ENCODE measurements at places on chromosomes 4 and X.

DNA sequence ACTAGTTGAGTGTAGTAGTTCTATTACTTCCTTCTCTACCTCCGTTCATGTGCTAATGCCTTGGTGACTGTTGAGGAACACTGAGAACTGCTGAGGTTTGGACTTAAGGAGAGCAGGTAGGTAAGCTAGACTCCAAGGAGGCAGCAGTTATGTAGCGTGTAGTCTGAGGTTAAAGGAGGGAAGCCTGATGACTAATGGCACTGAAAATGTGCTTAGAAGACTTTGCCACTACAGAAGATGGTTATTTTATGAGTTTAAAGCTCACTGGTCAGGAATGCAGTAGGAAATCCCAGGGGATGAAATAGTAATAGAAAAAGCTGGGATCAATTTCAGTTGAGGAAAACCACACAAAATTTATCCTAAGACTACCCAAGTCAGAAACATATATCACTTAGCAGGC, 1077.3 kb downstream of the RAPGEF2 start:
- DNase-seq: no peak

- no peak for DNase-seq
Measured at GRCh38 chr4:144655491-144655890, 9.5 kb downstream of the HHIP start.

- DNase-seq: no peak
Measured at GRCh38 chr4:22678940-22679854, 13.5 kb upstream of the GBA3 start.

- DNase-seq: no peak
Measured at GRCh38 chr4:78204176-78204575, 147.1 kb downstream of the FRAS1 start.

DNA sequence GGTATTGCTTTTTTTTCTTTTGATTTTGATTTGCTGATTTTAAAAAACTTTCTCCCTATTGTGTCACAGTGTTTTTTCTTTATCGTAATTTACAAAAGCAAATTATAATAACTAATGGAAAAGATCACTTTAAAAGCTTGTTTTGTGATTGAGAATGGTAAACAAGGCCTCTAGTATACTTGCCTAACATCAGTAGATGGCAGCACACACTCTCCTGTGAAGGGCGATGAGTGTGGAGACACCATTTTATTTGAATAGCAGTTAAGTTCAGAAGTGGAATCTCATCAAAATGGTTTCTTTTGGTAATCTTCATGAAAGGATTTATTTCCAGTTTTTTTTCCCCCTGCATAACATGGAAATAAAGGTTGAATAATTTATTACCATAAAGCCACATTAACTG, 72.3 kb downstream of the PAK3 start:
- DNase-seq: no peak

DNA sequence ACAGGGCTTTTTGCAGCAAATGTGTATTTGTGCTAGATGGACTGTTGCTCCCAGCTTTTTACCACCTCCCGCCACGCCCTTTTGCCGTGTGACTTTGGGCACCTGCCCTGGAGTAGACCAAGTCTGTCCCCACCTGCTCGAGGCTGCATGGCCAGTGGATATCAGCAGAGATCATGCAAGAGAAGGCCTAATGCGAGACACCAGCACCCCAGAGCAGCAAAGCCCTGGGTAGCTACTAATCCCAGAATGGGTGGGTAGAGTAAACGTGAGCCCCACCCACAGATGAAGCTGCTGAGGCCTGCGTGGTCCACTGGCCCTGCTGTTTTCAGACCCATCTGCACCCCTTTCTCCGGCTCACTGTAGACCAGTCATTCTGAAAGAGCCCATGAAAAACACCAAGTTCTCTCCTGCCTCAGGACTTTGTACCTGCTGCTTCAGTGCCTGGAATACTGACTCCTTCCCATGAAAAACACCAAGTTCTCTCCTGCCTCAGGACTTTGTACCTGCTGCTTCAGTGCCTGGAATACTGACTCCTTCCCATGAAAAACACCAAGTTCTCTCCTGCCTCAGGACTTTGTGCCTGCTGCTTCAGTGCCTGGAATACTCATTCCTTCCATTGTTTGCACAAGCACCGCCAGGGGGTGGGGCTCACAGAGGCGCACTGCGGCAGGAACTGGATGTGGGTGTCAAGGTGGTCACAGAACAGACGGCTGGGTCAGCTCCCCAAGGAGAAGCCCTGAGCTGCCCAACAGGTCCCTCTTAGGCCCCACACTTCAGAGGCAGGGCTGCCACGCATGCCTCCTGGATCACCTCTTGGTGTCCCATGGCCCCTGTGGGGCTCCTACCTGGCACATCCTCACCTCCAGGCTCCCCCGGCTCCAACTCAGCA, 5.1 kb upstream of the TNIP2 start:
- DNase-seq: no peak

- no peak for DNase-seq
Measured at GRCh38 chr4:14562901-14563300, 439.4 kb upstream of the CPEB2 start.

GRCh38 chrX:56130436-56130835, 101.7 kb upstream of the KLF8 start:
- DNase-seq: no peak

GRCh38 chr4:168743601-168744000, 246.7 kb downstream of the PALLD start:
- no peak for DNase-seq

GRCh38 chr4:107900067-107900466, 31.3 kb upstream of the CYP2U1 start:
- no peak for DNase-seq

DNA sequence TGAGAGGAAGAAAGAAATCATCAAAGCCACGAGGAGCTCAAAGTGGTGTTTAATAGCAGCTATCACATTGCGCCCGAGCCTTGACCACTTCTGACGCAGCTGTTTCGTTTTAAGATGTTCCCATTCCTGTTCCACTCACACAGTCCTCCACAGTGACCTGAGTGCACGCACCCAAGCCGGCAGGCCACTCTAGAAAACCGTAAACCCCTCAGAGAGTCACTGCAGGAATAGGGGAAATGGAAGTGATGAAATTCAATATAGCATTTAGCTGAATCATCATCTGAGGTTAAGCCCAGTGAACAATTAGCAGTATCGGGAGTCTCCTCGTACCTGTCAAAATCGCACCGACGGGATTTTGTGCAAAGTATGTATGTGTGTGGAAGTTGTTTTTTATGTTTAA, 17.9 kb upstream of the HAND2 start:
- no peak for DNase-seq

DNA sequence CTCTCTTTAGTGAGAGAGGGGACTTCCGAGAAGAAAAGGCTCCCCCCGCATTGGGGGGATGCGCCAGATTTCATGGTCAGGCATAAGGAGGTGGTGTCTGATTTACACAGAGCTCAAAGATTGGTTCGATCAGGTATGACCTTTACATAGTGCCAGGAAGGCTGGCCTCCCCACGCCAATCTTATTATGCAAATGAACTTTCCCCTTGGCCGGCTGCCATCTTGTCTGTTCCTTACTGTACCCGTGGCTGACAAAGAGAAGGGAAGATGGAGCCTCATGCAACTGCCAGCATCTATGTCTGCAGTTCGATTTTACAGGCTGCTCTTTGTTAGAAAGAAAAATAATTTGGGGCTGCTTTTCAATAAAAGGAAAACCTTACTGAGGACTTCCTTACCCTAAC, 197.2 kb downstream of the GPM6A start:
- DNase-seq: no peak

- no peak for DNase-seq
Measured at GRCh38 chr4:176864238-176864637, 71.5 kb upstream of the VEGFC start.

DNA sequence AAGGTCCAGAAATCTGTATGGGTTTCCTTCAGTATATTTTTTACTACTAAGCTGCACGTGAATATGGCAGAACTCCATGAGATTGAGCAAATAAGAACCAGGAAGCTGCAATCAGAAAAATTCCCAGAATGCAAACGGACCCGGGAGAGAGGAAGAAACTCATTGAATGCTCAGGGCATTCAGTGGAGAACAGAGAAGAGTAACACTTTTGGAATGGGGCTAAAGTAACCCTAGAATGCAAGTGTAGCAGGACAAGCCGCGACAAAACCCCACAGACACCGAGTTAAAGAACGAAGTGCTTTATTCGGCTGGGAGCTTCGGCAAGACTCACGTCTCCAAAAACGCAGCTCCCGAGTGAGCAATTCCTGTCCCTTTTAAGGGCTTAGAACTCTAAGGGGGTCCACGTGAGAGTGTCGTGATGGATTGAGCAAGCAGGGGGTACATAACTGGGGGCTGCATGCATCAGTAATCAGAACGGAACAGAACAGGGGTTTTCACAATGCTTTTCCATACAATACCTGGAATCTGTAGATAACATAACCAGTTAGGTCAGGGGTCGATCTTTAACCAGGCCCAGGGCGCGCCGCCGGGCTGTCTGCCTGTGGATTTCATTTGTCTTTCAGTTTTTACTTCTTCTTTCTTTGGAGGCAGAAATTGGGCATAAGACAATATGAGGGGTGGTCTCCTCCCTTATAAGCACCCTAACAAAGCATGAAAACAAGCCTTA, 56.4 kb downstream of the RAB28 start:
- DNase-seq: no peak

- no peak for DNase-seq
Measured at GRCh38 chr4:101065935-101066485, 281.3 kb downstream of the PPP3CA start.

DNA sequence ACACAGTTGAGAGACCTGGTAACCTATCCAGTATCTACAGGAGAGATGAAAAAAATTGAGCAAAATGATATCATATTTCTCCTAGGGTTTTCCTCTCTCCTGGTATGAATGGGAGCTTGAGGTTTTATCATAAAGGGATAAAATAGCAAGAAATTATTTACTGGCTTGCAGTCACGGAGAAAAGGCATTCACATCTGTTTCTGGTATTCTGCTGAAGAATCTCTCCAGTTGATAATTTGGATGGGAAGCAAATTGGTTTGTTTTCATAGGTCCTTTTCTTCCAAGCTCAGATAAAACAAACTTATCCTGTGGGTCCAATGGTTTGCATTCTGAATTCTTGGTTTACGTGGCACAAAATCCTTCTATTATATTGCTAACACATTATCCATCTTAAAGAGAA, 83.1 kb upstream of the GYPA start:
- no peak for DNase-seq

- DNase-seq: no peak
Measured at GRCh38 chr4:182604953-182605352, 312.2 kb downstream of the DCTD start.

DNA sequence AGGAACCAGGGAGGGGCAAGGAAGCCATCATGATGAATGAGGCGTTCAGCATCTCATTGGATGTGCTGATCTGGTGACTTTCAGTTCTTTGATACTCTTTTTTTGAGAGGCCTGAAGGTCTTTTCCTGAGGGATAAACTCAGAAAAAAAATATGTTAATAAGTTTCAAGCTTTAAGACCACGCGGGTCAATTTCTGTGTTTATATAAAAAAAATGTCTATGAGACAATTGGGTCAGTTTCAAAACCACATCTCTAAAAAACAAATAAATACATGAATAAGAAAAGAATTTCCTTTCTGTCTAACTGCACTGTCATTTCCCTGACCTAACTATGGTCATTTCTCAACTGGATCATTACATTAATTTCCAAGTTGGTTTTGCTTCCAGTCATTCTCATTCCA, 62.6 kb downstream of the TRIML1 start:
- DNase-seq: no peak

- no peak for DNase-seq
Measured at GRCh38 chr4:19752599-19752998, 499.1 kb upstream of the SLIT2 start.

GRCh38 chrX:138008281-138008680, 442.4 kb downstream of the ZIC3 start:
- DNase-seq: no peak

DNA sequence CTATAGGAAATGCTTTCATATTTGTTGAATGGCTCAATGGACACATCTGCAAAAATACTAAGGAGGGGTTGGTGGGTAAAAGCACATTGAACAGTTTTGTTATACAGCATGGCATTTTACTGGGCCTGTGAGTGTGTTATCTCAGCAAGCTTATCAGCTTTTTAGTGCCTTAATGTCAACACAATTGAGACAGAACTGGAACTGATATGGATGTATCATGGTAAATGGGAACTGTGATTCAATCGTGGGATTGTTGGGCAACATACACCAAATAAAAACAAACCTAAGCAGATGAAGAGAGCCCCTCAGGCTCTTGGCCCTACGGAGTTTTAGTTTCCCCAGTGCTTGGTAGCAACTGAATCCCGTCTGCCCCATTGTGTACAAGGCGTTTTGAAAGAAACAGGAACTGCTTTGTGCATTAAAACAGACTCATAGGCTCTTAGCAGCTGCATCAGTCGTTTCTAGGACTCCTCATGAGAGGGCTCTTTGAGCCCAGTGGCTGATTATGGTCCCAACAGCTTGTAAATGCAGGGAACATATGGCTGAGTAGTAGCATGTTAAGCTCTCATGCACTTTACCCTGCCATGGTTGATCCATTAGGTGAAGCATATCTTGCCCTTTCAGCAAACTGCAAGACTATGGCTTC, 7.3 kb downstream of the GPR119 start:
- no peak for DNase-seq

DNA sequence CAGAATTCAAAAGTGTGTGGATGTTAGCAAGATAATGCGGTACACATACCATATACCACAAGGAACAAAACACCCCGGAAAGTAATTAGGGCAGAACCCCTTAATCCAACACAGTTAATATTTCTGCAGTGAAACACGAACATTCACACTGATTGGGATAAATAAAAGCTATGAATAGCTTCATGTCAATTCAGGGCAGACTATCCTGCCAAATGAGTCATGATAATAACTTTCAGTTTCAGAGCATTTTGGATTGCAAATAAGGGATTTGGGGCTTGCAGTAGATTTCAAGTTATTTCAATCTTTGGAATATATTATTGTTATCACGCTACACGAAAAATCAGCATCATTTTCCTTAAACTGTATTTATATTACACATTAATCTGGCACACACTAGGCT, 24.3 kb downstream of the IRF2 start:
- DNase-seq: no peak

- no peak for DNase-seq
Measured at GRCh38 chr4:123399627-123400358, 3.2 kb downstream of the SPRY1 start.

GRCh38 chrX:55908661-55909212, 191.2 kb downstream of the RRAGB start:
- DNase-seq: no peak

DNA sequence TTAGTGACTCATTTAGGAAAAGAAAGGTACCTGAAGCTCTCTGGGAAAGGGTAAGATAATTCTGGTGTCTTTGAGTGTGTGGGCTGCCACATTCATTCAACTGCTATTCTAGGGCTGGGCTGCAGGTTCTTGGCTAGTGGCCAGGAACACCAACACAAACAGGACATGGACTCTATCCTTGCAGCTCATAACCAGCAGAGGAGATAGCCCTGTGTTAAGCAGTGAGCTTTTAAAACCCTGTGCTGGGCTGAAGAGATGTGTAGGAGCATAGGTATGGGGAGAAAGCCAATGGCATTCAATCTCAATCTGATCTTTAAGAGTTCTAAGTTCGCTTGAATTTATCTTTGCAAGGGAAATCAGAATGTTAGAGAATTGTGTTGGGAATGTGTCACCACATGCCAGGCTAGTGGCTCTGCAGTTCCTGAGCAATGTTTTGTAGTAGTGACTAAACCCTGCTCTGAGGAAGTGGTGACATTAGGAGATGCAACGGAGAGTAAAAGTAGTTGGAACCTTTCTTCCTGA, 39.2 kb downstream of the SGMS2 start:
- DNase-seq: no peak

GRCh38 chrX:18415386-18415785, 10.0 kb upstream of the CDKL5 start:
- no peak for DNase-seq
